ENCODE measurements at places on chromosomes 2 and 18. TPM values are rescaled to one million over a fixed set of nuclear protein-coding genes. Genes with fewer than 3 reads are reported as not detected.
A peak's percentile ranks its signal among the peaks of the same experiment; 100 is the strongest.

DNA sequence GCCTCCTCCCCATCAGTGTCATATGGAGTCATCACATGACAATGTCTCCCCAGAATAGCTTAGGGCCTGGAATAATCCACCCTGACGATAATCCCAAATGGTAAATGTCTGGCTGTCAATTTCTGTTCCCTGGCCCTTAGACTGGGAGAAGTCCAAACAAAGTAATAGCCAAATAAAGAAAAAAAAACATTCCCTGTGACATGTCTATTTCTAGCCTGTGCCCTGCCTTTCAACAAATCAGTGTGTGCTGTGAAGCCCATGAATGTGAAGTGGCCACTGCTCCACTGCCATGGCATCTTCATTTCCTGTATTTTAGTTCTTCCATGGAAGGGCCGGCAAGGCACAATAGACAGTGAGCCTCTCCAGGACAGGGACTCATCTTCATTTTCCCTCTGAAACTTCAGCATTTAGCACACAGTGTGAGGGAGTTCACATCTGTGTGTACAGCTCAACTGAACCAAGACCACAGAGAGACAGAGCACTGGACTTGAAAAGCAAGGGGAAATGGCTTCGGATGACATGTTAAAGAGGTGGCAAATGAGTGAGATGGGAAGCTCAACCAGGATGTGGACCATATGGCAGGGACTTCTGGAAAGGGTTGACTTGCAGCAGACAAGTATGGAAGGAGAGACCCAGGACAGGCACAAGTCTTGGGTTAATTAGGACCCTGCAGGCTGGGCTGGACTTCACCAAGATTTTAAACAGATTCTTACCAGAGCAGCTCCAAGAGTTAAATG is 140.0 kb downstream of the ANTXR1 start:
- DNase-seq, result no peak

GRCh38 chr2:204914708-204915107 is 369.4 kb downstream of the PARD3B start:
- DNase-seq, result no peak

The CNGA3 gene
- total RNA-seq, result not detected

- no peak for DNase-seq
Measured at GRCh38 chr2:183892315-183892941, 705.9 kb upstream of the ZNF804A start.

DNA sequence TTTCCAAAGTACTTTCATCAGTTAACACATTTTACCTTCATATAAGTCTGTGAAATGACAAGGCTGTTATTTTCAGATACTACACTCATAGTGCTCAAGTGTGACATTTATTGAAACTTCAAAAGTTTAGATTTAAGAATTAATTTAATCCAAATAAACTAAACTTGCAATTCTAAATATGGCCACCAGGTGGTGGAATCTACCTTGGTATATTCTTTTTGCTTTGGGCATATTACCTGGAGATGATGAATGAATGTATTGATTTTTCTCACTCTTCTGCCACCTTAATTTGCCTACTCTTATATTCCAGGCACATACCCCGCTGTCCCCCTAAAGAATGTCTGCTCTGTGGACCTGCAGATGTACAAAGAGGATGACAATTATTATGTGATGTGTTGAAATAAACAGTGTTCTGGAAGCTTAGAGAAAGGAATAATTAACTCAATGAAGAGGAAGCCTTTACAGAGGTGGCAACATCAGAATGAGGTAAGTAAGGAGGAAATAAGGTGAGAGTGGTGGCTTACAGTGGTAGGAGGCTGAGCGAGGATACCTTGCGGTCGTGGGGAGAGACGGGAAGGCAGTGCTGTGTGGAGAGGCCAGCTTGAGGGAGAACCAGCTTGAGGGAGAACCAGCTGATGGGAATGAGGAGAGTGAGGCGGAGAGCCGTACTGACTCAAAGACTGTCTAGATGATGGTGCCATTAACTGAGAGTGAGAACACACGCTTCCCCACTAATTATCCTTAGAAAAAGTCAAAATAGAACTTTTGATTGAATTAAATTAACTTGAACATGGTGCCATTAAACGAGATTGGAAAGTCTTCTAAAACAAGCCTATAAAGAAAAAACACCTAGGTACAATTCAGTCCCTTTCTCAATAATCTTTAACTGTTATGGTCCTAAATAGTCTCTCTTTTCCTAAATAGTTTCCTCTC is 179.5 kb downstream of the CELF4 start:
- peak; percentile 25 for DNase-seq

GRCh38 chr18:6860804-6861448 is 131.4 kb downstream of the ARHGAP28 start:
- DNase-seq, result no peak

The SLC14A1 gene
- total RNA-seq, result not detected

GRCh38 chr18:25058521-25058920 is 293.4 kb downstream of the ZNF521 start:
- no peak for DNase-seq

- DNase-seq, result no peak
Measured at GRCh38 chr2:105034170-105034569, 3.7 kb upstream of the MRPS9 start.

GRCh38 chr2:186835628-186836027 is 13.3 kb downstream of the ZSWIM2 start:
- no peak for DNase-seq

- DNase-seq, result no peak
Measured at GRCh38 chr18:25121442-25121841, 230.5 kb downstream of the ZNF521 start.

DNA sequence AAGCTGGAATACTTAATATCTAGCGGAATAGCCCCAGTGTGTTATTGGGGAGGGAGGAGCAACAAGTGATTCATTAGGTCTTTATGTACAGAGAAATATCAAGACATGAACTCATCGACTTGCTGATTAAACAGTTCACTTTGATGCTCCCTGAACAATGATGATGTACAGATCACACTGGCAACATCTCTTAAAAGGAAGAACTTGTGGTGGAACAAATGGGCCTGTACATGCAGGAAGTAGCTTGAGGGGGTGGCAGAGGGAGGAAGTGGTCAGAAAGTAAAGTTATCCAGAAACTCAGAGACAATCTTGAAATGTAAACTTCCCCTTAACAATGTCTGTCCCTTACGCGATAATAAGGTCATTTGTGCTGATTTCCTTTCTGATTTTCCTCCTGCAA is 90.5 kb downstream of the NXPH2 start:
- no peak for DNase-seq

- no peak for DNase-seq
Measured at GRCh38 chr2:10253596-10254372, 48.9 kb upstream of the HPCAL1 start.

The GPR35 gene
- total RNA-seq, result 0.13 TPM

DNA sequence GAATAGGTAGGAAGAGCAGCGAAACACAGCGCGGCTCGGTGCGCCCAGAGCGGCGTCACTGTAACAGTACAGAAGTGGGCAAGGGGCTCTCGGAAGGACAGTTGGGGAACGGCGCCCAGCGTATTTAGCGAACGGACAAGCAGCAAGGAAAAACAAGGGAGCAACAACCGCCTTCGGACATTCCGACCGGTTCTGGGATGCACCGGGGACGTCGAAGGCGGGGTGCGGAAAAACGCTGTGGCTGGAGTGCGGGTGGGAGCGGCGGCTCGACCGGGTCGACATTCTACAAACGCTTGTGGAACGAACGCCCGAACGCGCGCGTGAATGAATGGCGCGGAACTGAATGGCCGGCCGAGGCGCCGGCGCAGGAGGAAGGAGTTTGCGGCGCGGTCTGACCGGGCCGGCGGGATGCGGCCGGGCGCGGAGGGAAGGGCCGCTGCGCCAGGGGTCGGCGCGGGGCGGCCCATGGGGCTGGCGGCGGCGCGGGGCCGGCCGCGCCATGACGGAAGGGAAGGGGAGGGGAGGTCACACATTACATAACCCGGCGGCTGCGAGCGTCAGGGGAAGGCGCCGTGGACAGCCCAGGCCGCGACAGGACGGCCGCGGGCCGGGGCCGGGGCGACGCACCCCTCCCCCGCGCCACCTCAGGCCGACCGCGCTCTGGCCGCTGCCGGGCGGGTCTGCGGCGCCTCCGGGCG is 605 bp downstream of the REV1 start:
- DNase-seq, result peak; percentile 71

The IL37 gene
- total RNA-seq, result not detected

The SP5 gene
- total RNA-seq, result not detected

DNA sequence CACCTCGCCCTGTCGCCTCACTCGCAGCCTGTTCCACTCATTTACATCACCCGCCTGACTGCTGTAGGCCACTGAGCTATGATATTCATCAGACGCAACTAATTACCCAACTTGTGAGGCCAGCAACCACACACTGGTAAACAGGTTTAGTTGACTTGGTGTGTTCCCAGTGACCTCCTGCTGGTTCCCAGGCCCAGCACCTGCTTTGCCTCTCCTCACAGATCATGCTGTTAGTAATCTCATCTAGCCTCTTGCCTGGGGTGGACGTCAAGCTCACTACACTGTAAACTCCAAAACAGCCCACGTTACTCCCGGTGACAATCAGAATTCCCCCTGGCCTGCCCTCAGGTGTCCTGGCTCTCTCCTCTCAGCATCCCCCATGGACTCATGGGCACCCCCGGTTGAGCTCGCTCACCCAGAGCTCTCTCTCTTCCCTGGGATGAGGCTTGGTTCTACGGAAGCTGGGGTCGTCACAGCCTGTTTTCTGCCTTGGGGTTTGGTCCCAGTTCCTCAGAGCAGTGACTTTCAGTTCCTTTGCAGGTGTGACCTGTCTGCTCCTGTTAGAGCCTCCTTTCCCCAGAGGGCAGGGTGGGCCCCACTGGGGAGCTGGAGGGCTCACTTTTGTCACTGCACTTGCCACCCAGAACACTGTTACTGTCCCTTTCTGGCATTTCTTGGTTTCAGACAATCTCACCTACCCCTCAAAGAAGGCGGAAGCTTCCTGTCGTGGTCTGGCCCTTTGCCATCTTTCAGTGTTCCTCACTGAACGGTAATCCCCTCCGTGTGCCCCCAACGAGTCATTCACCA is 40.3 kb downstream of the INPP5D start:
- no peak for DNase-seq

DNA sequence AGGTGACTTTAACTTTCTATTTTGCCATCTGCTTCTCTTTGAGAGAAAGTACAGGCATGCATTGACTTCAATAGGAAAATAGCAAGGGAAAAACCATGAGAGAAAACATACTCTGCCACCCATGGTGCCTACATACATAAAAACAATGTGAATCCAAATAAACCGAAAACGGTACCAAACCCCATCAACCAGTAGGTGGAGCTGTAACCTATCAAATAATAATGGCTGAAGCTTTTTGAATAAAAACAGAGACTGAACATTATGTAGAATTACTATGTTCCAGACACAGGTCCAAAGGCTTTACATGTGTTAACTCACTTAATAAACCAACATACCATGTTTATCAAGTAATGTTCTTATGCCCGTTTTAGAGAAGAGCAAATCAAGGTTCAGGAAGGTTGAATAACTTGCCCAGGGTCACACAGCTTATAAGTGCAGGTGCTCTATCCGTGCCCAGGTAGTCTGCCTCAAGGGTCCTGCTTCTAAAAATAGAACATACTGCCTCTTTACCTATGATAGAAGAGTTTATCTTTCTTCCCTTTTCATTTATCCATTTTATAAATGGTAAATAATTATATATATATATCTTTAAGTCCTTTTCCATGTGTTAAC is 293.9 kb upstream of the SYT4 start:
- DNase-seq, result peak; percentile 58

GRCh38 chr18:332721-333510 is 65.1 kb upstream of the THOC1 start:
- no peak for DNase-seq

DNA sequence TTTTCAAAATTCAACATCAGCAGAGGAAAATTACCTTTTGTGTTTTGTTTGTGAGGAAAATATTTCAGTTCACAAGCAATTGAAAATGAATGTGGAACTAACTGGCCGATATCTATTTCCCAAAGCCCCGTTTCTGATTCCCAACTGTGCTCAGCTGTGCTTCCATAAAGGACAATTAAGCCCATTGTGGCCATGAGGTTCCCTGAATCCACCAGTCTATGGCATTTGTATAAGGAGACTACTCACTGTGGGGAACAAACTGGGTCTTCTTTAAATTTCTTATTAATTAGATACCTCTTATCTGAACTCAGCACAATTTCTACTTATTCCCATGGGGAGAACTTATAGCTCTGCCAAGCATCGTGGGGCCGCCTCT is 31.4 kb upstream of the AGAP1 start:
- DNase-seq, result no peak

GRCh38 chr18:8208716-8209115 is 400.5 kb upstream of the RAB12 start:
- peak; percentile 11 for DNase-seq

The DNAJC5G gene
- 1.0 TPM for total RNA-seq

DNA sequence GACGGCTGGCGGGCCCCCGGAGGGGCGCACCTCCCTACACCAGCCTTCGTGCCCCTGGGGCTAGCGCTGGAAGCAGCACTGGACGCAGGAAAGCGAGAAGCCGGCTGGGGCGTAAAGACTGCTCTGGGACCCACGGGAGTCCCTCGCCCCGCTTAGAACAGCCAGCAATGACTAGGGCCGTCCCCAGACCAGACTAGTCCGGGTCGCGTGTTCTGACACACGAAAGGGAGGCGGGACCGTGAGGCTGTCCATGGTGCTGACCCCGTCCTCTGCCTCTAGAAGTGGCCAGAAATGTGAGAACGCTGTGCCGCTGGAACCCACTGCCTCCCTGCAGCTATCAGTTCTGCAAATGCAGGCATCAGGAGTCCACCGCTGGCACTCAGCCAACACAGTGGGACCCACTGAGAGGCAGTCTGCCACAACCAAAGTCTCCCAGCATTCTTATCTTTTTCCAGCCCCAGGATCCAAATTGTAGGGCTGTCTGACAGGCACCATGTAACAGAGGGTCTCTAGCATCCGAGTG is at the start of gene UCN:
UCN (minus strand) TSS at position 87 of the 523 bp plus-strand sequence. CDS start 550 bp downstream, outside the sequence.
- no peak for DNase-seq

DNA sequence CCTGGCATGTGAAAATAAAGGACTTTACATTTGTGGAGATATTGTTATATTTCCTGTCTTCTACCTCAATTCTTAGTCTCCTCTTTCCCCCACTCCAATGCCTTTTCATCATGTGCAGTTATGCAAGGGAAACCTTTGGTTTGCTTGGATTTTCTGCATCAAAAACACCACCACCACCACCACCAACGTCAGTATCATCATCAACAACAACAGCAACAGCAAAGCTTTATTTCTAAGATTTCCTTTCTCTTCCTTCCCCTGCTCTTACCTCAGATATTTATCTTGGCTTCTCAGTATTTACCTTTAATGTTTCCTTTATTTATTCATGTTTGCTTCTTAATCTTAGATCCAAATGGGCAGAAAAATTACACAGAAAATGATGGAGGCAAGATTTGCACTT is 26.1 kb downstream of the CXCR4 start:
- no peak for DNase-seq

DNA sequence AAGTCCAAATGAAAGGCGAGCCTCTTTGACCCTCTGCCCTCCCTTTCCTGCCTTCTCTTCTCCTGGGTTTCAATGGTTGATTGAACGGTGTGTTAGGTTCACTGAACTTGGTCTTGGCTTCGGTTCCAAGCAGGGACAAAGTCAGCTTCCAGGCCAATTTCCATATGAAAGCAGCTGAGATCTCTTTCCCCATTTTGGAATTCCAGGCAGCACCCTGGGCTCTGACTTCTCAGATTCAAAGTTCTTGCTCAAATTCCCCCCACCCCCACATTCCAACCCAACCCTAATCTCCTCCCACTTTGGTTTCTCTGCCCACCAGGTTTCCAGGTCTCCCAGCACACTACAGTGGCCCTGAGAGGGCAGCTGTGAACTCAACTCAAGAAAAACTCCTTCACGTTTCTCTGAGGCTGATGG is 231.0 kb downstream of the INSIG2 start:
- DNase-seq, result no peak
